BJ (cell line): ENCODE measurements at places on chromosomes 3 and 15. TPM values are rescaled to one million over a fixed set of nuclear protein-coding genes. Genes with fewer than 3 reads are reported as not detected.

DNA sequence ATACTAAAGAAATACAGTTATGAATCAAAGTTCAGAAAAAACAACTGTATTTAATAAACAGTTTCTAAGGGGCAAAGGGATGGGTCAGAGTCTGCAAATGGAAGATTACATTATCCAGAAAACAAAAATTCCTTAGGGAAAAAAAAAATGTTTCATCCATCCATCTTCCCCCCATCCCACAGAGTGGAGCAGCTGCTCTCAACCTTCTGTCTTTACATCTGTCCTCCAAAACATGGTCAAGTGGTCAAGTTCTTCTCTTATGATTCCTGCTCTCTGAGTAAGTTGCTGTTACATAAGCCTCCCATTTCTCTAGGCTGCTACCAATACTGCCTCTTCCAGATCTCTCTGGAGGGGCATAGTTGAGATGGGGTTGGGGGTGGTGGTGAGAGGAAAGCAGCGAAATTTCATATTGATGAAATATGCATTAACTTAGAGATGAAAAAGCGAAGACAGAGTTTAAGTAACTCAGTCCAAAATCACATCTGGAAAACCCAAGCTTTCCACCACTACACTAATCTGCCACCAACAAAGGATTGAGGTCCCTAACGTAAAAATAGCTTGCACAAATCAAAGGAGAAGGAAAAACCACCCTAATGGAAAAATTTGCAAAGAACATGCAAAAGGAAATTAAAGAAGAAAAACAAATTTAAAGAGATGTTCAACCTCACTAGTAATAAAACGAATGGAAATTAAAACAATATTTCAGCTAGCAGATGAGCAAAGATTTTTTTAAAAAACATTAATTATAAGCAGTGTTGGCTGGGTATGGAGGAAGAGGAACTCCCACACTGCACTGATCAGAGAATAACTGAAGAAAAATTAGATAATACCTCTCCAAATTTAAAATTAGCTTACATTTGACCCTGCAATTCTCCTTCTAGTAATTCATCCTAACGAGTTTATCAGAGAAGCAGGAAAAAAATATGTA lies 109.5 kb downstream of the ST8SIA2 start:
- no peak for DNase-seq

DNA sequence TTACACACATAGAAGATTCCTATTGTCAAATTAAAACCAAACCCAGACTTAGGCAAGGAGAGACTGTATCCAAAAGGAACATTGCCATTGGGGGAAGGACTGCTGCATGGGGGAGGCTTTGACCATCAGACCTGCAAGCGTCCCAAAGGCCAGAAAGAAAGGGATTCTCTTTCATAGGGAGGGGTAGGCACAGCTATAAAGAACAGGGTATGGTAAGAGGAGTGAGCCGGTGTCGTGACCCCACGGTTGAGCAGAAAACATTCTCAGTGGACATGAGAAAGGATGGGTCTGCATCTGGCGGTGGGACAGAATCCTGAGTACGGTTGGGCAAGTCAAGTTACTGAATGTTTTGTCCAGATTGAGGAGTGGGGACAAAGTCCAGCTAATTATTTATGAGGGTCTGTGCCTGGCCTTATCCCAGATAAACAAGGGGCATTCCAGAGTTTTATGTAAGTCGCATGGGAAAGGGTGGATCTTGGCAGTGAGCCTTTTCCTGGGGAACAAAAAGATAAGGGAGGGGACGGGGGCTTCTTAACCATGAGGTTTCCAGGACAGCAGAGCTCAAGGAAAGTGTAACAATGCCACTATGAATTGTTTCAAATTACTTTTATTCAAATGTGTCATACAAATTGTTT lies 357.8 kb downstream of the OCA2 start:
- no peak for DNase-seq

DNA sequence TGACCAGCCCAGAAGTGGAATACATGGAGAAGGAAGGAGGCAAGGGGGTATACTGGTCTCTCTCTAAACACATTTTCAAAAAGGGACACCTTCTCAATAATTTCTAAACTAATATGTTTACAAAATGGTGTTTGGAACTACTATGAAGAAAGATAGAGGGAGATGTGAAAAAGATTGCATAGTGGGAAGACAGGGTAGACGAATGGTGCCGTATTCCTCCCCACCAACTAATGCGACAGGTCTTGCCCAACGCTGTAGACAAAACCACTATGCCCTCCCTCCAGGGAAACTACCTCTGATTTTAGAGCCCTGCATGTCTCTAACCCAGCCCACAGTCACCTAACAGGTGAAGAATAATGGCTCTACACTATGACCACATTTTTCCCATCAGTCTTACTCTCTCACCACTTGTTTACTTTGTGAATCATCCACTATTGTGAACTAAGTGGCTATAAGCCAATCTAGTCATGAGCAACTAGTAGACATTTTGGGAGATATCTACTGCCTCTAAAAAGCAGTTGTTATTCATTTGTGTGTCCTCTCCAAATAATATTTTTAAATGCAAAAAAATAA lies 108.2 kb upstream of the UBE2E2 start:
- no peak for DNase-seq

Gene GOLGA6A
- not detected in 2 replicates for polyA plus RNA-seq

DNA sequence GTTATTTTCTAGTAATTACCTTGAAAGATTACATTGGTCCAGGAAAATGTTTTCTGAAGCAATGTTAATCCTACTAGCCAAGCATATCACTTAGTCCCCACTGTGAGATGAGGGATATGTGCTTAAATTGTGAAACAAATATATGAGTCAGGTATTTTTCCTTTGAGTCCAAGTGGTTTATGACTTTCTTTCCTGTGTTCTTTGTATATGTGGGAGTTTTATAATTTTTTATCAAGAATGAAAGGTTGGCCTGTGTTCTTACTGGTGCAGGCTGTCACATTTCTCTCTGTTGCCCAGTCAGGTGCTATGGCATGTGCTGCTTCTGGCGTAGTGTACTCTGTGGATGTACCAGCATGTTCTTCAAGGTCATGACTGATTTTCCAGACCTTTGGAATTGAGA lies 147.4 kb downstream of the CMSS1 start:
- DNase-seq: no peak

GRCh38 chr3:76497636-76498035 lies 542.3 kb upstream of the ROBO2 start:
- peak; percentile 1 for DNase-seq

Gene CCDC54
- polyA plus RNA-seq: not detected in 2 replicates

- peak; percentile 54 for DNase-seq
Measured at GRCh38 chr3:12990781-12991480, 82.3 kb downstream of the IQSEC1 start.

Gene IL5RA
- polyA plus RNA-seq: not detected in 2 replicates

- DNase-seq: no peak
Measured at GRCh38 chr15:69450968-69451695, 1.5 kb upstream of the RPLP1 start.

DNA sequence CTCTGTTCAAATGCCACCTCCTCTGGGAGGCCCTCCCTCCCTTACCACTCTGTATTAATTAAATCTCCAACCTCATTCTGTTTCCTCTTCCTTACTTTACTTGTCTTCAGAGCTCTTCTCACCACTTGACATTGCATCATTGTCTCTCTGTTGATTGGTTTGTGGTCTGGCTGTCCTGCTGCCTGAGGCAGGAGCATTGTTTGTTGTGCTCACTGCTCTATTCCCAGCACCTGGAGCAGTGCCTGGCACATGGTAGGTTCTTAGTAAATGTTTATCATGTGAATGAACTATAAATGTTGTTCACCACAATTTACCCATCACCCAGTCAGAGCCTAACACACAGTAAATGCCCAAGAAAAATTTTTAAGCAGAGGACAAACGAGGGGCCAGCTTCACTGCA lies 6.7 kb upstream of the BFSP2 start:
- no peak for DNase-seq

- no peak for DNase-seq
Measured at GRCh38 chr15:39252134-39252470, 328.8 kb upstream of the THBS1 start.

DNA sequence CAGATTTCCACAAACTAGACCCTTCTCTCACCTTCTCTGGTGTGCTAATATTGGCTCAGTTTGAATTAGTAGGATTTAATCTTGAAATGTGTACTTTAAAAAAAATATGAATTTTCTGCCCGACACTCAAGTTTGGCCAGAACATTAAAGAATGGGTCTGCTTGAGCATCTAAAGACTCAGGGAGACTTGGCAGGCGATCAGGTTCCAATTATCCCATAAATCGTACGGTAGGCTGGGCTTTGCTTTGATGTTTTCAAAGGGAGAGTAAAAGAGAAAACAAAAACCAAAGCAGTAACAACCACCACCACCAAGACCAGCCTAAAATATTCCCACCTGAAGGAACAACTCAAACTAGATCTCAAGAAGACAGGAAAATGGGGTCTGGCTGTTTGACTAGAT lies 230.8 kb downstream of the EBLN2 start:
- no peak for DNase-seq

DNA sequence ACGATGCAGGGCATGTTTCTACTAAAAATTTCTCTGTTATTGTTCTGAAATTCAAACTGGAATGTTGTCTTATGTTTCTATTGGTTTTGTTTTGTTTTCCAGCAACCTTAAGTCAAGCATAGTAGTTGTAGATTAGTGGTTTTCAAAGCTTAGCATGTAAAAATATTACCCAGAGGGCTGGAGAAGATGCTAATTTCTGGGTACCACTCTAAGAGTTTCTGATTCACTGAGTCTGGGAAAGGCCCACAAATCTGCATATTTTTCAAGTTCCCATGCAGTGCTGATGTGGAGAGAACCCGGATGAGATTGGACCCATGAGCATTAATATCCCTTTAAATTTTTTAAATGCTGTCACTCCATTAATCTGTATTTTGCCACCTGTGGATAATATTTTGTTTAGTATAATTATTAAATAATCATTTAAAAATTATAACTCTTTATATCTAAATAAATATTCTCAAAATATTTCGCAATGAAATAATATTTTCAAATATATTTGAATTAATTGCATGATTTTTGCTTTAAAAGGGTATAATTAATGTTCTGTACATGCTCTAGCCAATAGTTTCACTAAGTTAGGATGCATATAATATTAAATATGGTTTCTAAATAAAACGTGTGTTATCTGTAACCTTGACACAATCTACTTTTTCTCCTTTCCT lies 1274.7 kb upstream of the CADM2 start:
- no peak for DNase-seq

GRCh38 chr15:52749258-52749657 lies 40.9 kb downstream of the ONECUT1 start:
- no peak for DNase-seq

Gene CCR3
- not detected in 2 replicates for polyA plus RNA-seq

Gene TMCC1
- 14.4 and 16.9 TPM in 2 replicates for polyA plus RNA-seq

GRCh38 chr15:72562386-72562785 lies 88.3 kb downstream of the ARIH1 start:
- no peak for DNase-seq

Gene RAD51
- 8.9 TPM in 2 replicates for polyA plus RNA-seq

Gene TMEM40
- polyA plus RNA-seq: 0.20 and 0.52 TPM in 2 replicates

Gene FOXB1
- not detected in 2 replicates for polyA plus RNA-seq

DNA sequence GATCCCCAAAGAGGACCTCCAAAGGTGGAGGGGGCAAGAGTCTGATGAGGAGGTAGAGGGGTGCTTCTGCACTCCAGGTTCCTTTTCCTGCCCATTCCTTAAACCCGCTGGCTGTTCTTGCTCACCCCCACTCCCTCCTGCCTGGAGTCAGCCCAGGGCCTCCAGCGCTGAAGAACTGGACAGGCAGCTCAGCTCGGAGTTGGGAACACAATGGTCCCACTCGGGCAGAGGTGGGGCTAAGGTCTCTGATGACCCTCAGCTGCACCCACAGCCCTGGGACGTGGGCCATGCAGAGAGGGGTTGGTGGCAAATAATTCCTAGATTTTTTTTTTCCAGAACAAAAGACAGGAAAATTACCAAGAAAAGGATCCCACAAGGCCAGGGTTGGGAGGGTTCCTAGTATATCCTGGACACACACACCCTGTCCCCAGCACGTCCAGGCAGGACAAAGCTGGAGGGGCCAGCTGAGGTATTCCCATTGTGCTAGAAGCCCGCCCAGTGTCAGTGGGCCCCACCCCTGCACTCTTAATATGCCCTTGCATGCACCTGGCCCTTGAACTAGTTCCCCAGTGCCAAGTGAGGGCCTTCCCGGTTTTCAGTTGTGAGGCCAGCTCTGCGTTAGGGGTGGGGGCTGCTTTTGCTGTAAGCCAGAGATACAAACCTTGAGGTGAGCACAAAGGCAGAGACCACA lies 22.1 kb upstream of the IP6K2 start:
- no peak for DNase-seq

DNA sequence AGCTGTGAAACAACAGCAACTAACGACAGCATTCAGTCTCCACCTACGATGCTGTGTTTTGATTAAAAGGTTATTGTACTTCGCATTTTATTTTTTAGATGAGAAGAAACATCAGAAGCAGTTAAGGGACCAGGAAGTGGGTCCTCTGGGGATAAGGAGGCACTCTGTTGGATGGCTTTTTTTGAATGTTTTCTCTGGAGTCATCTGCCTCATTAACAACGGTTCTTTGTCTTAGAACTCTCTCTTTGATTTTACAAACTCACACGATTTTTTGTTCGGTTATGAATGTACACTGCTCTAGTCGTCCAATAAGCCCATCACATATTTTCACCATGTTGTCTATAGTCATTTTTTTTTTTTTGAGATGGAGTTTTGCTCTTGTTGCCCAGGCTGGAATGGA lies 36.0 kb upstream of the ARPIN start:
- DNase-seq: no peak

DNA sequence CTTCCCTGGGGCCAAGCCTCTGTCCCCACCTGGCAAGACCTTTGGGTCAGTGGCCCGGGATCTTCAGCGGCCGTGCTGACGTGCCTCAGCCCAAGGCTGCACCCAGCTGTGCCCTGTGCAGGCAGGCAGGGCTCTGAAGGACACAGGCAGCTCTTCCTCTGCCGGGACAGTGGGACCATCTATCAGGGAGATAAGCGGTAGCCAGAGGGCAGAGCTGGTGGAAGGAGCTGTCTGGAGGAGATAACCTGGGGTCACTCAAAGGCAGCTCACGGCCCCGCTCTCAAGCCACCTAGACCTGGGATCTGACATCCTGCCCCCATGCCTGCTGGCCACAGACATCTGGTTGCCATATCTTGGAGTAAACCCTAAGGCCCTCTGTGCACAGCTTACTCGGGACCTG lies 27.3 kb downstream of the DUSP7 start:
- DNase-seq: no peak

DNA sequence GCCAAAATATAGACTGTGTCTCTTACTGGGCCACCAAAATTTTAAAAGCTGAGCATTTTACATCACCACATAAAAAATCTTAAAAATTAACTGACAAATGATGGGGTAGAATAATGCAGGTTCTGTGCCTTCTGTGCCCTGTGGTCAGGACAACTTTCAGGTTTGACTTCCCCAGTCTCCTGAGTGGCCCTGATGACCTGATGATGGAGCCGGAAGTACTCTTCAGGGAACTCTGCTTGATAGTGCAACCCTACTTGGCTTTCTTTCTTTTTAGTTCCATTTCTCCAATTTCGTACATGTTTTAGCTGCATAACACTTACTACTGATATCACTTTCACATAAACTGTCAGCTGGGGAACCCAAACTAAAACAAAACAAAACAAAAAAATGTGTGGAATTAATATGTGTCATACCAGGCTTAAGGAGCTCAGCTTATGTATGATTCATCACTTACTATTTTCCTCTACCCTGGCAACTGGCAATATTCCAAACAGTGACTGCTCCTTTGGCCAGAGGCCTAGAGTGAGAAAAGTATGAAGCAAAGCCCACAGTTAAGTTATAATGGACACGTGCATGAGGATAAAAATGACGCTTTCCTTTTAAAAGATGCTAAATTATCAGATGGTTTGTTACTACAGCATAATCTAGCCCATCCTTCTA lies 194.3 kb downstream of the BCHE start:
- DNase-seq: peak; percentile 70

Gene FILIP1L
- 31.2 and 42.9 TPM in 2 replicates for polyA plus RNA-seq

- no peak for DNase-seq
Measured at GRCh38 chr3:58829321-58830000, 162.9 kb upstream of the FAM3D start.
